Gastroesophageal sphincter (tissue), 4 donors: ENCODE measurements at places on chromosomes 13 and 19.

DNA sequence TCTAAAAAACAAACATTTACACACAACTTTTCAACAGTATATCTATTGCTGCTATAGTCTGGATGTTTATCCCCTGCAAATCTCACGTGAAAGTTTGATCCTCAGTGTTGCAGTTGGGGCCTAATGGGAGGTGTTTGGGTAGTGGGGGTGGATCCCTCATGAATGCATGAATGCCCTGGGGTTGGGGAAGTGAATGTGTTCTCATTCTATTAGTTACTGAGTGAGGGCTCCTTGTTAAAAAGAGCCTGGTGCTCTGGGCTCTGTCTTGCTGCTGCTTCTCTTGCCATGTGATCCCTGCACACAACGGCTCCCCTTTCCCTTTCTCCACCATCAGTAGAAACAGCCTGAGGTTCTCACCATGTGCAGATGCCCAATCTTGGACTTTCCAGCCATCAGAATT, 242.7 kb upstream of the HTR2A start:
- ATAC-seq: no peak

DNA sequence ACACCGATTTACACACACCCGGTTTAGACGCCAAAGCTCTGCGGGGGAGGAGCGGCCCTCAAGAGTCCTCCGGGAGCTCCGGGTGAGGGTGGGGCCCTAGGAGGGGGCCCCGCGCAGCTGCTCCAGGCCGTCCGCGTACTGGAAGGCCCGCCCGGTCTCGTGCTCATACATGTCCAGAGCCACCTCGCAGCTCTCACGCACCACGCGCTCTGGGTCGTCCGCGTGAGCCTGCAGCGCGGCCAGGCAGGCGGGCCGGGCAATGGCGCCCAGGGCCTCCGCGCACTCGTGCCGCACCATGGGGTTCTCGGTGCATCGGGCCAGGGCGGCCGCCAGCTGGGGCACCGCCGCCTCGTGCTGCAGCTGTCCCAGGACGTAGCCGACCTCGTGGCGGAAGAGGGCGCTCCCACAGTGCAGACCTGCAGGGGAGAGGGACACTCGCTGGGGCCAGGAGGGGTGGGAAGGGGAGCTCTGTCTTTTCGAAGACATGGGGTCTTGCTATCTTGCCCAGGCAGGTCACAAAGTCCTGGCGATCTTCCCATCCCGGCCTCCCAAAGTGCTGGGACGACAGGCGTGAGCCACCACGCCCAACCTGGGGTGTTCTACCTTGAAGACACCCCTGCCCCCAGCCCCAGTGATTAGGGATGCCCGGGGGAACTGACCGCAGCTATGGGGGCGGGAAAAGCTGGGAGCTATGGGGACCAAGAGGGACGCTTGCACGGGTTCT, 8.3 kb upstream of the SMIM44 start:
- ATAC-seq: no peak

DNA sequence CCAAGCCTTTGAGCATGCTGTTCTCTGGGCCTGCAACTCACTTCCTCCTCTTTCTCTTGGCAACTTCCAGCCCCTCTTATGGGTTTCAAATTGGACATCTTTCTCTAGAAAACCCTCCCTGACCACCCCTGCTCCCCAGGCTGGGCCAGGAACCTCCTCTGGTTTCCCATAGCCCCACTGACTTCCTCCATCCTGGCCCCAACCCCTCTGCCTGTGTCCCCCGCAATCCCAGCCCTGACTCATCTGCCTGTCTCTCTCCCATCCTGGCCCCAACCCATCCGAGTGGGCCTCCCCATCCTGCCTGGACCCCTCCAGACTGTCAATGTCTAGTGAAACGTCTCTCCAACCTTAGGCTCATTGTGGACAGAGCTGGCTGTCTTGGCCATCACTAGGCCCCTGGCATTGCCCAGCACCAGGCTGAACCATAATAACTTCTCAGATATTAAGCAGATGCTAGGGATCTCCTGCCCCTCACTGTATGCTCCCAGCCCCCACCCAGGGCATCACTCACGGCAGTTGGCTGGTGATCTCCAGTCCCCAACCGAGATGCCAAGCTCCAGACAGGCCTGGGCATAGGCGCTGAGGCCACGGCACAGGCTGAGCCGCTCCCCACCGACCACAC, 16.8 kb downstream of the FCGBP start:
- ATAC-seq: no peak

DNA sequence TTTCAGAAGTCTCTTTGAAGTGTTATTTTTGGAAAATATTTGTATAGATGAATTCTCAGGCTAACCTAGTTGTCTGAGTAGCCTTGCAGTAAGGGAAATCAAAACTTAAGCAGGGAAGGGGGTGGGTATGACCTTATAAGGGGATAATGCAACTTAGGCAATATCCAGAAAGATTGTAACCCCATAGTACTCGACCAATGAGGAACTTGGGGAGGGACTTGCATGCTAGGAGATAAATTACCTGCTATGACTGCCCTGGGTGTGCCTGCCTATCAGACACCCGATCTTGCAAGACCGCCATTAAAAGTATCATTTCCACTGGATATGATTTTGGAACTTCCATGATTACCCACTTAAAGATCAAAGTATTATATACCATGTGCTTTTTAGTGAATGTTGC, 23.0 kb upstream of the RFXAP start:
- ATAC-seq: no peak

GRCh38 chr13:40442231-40442630, 224.2 kb downstream of the FOXO1 start:
- no peak for ATAC-seq

DNA sequence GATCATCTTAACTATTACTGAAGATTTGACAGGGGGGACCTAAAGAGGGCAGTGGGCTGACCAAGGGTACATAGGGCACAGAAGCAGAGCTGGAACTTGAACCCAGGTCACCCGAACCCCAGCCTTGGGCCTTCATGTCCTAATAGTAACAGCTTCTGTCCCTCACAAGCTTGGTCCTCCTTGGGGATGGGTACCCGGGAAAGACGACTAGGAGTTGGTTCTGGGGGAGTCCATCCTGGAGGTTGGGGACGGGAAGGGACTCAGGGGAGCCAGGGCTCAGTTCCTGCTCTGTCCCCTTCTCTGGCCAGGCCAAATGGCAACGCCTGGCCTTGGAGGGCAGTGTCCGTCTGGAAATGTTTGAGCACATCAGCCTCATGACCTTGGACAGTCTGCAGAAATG, 39.6 kb upstream of the CYP4F8 start:
- no peak for ATAC-seq
